ENCODE measurements at places on chromosomes 6 and 20.

- no peak for DNase-seq
These were observed 440.2 kb downstream of the TBC1D32 start for GRCh38 chr6:120894077-120894476.

GRCh38 chr20:31476643-31477215 lies 1.6 kb downstream of the REM1 start:
- DNase-seq: no peak

GRCh38 chr6:166744223-166745134 lies 117.4 kb upstream of the RPS6KA2 start:
- DNase-seq: no peak

DNA sequence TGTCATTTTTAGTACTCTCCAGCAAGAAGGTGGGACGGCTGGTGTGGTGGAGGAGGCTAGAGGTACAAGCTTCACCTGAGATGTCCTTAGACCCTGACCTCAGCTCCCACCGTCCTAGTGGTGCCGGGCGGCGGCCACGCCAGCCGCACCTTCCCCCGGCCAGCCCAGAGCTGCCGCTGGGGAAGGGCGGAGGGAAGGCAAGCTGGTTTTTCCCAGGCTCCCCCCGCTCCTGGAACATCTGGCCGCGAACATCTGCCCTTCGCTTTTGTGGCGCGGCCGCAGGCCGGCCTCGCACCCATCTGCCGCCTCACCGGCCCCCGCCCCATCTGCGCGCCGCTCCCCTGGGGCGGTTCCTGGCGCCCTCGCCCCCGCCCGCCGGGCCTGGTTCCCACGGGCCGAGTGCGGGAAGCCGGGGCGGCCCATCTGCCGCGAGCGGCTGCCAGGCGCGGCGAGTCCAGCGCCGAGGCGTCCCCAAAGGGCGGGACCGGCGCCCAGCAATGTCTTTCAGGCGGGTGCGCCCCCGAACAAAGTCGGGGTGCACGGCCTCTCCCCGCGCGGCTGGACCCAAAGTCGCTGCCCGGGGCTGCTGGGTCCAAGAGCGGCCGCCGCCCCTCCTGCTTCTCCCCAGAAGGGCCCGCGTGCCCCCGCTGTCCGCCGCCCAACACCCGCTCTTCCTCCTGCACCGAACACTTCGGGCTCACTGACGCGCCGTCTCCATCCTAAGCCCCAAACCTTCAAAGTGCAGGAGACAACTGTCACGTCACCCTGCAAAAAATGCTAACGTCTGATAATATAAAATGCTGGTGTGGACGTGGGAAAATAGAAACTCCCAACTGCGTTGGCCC lies 17.3 kb upstream of the ID1 start:
- no peak for DNase-seq

DNA sequence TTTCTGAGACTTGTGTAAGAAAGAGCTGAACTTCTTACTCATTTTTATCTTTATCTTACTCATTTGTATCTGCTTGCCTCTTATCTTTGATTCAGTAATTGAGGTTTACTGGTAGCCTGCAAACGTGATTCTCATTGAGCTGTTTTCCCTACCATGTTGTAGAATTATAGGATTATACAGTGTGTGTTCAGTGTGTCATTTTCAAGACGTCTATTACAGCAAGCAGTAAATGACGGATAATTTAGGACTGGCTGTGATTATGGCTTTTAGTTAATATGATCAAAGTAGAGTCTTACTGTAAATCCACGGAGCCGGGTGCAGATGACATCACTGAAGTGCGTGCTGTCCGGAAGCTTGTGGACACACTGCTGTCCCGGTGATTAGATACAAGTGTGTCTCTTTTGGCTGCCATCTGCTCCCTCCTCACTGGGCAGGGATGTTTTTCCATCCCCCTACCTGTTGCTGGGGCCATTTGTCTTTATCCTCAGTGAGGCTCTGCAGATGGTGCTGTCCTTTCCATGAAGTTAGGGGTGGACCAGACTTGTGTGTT lies 6.0 kb downstream of the NELFCD start:
- DNase-seq: no peak

DNA sequence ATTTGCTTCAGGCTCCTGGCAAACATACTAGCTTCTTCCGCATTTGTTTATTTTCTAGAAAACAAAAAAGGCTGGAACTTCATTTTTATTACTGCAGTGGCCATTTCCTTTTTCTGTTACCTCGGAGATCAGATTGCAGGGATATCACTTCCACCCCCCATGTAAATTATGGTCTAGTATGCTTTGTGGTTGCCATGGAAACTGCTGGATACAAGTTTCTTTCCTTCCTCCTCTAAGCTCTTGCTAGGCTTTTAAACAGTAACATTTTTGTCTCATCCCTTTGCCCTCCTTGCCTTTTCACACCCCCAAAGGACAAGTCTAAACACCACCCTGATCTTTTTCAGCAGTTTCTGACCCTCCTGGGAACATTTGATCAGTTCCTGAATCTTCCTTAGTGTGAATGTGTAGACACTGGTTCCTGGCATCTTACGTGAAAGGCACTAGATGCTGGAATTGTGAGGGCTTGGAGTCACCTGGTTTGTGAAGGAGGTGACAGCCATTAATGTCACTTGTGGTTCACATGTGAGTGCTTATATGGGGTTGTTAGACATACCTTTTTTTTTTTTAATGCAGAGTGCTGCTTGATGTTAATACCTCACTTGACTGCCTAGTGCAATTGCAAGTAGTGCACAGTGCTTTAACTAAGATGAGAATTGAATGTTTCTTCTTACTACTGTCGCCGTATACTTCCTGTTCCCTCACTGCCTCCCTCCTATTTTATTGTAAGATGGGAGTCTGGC lies 181.6 kb downstream of the JARID2 start:
- DNase-seq: peak; percentile 15

GRCh38 chr6:29510202-29510601 lies 22.4 kb upstream of the MAS1L start:
- no peak for DNase-seq

DNA sequence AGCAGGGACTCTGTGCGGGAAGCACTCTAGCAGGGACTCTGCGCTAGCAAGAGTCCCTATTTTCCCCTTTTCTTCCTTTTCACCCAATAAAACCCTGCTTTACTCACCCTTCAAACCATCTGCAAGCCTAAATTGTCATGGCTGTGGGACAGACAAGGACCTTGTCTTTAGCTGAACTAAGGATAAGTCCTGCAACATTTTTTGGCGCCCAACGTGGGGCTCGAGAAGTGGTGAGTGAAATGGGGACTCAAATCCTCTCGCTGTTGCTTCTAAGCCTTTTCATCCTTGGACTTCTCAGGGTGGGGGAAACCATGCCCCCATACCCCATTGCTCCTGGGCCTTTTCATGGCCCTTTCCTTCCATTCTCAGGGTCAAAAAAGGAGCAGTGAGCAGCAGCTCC lies 46.4 kb downstream of the IMPG1 start:
- DNase-seq: no peak

- no peak for DNase-seq
These were observed 41.3 kb upstream of the SEC63 start for GRCh38 chr6:107999341-107999740.

GRCh38 chr20:36543184-36544133 lies 2.1 kb downstream of the MYL9 start:
- no peak for DNase-seq

GRCh38 chr6:88662653-88663174 lies 300.7 kb downstream of the RNGTT start:
- no peak for DNase-seq

DNA sequence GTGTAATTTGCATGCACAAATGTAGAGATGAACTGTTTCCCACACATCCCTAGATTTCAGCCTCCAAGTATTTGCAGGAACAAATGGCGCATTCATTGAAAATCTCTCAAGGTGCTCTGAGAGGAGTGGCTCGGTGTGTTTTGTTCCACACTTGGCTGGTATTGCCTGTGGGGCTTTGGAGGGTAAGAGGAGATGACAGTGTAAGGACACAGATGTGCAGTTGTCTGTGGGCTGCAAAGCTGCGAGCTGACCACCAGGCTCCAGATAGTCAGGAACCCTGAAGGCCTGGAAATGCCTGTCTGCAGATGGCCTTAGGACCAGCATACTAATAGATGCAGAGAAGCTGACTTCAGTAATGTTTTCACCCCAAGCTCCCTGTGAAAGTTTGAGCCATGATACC lies 57.7 kb upstream of the PBOV1 start:
- no peak for DNase-seq

- DNase-seq: no peak
These were observed 176.5 kb upstream of the GJE1 start for GRCh38 chr6:141956046-141956761.

- peak; percentile 42 for DNase-seq
These were observed 125.6 kb downstream of the CARMIL1 start for GRCh38 chr6:25404693-25405169.

GRCh38 chr6:159982731-159983506 lies 14.0 kb downstream of the IGF2R start:
- peak; percentile 42 for DNase-seq

GRCh38 chr6:13248994-13249393 lies 79.3 kb downstream of the TBC1D7 start:
- no peak for DNase-seq

- no peak for DNase-seq
These were observed 2.1 kb downstream of the MAP3K7 start for GRCh38 chr6:90584636-90585255.

DNA sequence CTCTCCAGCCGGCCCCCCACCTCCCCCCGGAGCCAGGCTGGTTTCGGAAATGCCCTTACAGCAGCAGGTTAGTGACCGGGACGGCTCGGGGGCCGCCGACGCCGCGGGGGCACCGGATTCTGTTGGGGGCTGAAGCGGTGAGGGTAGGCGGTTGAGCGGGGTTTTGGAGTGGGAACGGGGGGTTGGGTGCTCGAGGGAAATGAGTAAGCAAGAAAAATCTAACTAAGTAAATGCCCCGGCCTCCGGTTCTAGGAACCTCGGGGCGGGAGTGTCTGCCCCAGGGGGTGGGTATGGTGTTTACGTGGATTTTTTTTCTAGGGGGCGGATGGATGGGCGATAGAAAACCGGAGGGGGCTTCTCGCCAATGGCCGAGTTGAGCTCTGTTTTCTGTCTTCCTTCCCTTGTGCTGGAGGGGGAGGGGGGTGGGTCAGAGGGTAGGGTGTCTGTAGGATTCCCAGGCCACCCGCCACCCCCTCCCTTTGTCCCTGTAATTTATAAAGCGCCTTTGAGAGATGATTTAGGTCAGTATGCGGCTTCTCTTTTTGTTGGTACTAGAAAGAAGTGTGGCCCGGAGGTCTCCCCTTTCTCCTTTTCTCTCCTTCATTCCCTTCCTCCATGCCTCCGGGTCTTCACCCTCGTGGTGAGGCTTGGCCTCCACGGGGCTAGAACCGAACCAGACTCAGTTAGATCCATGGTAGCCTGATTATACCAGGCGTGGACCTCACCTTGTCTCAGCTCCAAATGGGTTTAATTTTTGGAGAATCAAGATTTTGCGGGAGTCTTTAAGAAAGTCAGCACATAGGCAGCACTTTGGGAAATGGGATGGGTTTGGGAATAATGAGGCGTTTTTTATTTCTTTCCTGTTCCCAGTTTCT lies 2.3 kb downstream of the E2F3 start:
- DNase-seq: peak; percentile 66

- DNase-seq: no peak
These were observed 180.5 kb downstream of the OGFRL1 start for GRCh38 chr6:71468841-71469700.

GRCh38 chr20:8213831-8214587 lies 81.9 kb downstream of the PLCB1 start:
- DNase-seq: peak; percentile 5
